ENCODE measurements at places on chromosomes 7 and 10. TPM values are rescaled to one million over a fixed set of nuclear protein-coding genes. Genes with fewer than 3 reads are reported as not detected.

The VGF gene
- total RNA-seq = not detected

The NFKB2 gene
- total RNA-seq = 12.9 TPM

The SEPHS1 gene
- 22.9 TPM for total RNA-seq

The TRIM73 gene
- 0.94 TPM for total RNA-seq

The AKR1C1 gene
- total RNA-seq = 282 TPM

The OPN1SW gene
- total RNA-seq = not detected

The PNLIP gene
- not detected for total RNA-seq

The CLDN3 gene
- total RNA-seq = not detected

The ACBD7 gene
- total RNA-seq = 0.79 TPM

The PLAC9 gene
- 60.6 TPM for total RNA-seq

The GPER1 gene
- total RNA-seq = 3.6 TPM

The GDF2 gene
- not detected for total RNA-seq

The HHEX gene
- total RNA-seq = 2.8 TPM

The GET4 gene
- total RNA-seq = 22.1 TPM

The SND1 gene
- 202 TPM for total RNA-seq

The PCDH15 gene
- not detected for total RNA-seq

Measured in bronchial smooth muscle cell (primary cell).